ENCODE measurements at places on chromosomes 3 and 15.

GRCh38 chr3:134014270-134014669, 15.5 kb downstream of the SLCO2A1 start:
- DNase-seq = no peak

DNA sequence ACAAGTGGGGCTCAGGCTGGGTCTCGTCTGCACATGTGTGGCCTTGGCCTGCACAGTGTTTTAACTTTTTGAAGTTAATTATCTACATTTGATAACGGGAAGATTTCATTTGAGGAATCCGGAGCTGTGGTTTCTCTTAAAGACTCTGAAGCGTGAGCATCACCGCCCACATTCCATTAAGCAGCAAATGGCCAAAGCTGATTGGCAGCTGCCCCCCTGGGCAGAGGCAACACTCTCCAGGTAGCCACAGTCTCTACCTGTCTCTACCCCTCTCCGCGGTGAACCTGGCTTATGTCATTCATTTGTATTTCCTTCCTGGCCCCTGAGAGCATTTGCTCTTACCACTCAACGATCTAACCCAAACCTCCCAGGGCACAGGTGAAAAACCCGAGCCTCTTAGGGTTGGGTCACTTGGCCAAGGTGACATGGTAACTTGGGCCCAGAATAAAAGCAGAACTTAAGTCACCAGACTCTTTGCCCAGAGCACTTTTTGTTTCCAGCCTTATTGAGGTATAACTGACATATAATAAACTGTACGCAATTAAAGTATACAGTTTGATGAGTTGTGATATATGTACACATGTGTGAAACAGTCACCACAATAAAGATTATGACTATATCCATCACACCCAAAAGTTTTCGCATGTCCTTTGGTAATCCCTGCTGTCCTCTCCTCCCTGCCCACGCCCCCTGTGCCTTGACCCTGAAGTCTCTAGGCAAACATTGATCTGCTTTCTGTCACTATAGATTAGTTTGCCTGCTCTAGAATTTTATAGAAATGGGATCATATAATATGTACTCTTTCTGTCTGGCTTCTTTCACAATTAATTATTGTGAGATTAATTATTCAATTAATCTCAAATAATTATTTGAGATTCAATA, 245.7 kb upstream of the HES1 start:
- no peak for DNase-seq

- no peak for DNase-seq
Observed at GRCh38 chr3:111581403-111582119, 13.6 kb downstream of the ZBED2 start.

- DNase-seq = no peak
Observed at GRCh38 chr3:185439745-185440466, 58.9 kb downstream of the TMEM41A start.

- no peak for DNase-seq
Observed at GRCh38 chr3:128240232-128240631, 87.0 kb downstream of the EEFSEC start.

- DNase-seq = no peak
Observed at GRCh38 chr3:93923006-93923405, 50.7 kb downstream of the PROS1 start.

All from effector memory CD4-positive, alpha-beta T cell (primary cell).